Astrocyte (in vitro differentiated cells and primary cell): ENCODE measurements at places on chromosomes 4 and X. TPM values are rescaled to one million over a fixed set of nuclear protein-coding genes. Genes with fewer than 3 reads are reported as not detected.

MAGEB1 gene
- not detected in 2 replicates for total RNA-seq

TSPAN7 gene
- total RNA-seq = 3.5 and 4.8 TPM in 2 replicates

- peak; percentile 18 for DNase-seq
Measured at GRCh38 chr4:119040261-119040660, 95.4 kb upstream of the MYOZ2 start.

- DNase-seq = no peak
Measured at GRCh38 chr4:61549336-61549735, 349.2 kb downstream of the ADGRL3 start.

MID1 gene
- total RNA-seq = 16.8 and 31.2 TPM in 2 replicates

- DNase-seq = no peak
Measured at GRCh38 chr4:103405415-103405814, 207.3 kb upstream of the CENPE start.

DNA sequence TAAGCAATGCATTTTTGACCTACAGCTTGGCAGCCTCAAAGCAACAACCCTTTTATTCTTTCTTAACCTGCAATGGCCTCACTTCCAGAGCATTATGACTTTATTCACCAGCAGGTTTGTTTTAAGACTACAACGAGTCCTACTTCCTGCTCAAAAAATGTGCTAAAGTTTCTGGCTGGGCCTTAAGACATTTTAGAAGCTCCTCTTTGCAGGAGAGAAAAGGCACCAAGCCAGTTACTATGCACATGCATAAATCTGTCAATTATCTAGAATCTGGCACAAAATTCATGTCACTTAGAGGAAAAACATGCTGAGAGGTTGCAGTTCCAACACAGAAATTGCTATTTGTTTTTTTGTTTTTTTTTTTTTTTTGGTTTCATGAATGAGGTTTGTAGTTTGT is 223.0 kb upstream of the EPHA5 start:
- no peak for DNase-seq

GALNTL6 gene
- 0.61 and 0.67 TPM in 2 replicates for total RNA-seq

DNA sequence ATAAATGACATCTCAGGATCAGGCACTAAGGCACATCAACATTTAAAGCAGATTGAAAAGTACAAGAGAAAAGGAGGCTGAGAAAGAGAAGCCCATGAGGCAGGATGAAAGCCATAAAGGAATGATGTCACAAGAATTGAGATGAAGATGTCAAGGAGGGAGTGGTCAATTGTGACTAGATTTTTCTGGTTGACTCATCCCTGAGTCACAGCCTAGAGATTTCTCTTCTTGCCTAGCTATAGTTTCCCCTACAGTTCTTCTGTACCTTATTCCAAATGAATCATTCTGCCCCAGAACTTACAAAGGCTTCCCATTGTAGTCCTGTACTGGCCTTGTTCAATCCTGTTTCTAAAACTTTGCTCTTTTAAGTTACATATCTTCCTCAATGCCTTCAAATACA is 3.4 kb upstream of the USP53 start:
- DNase-seq = peak; percentile 89
